ENCODE measurements at places on chromosomes 3 and 15.

DNA sequence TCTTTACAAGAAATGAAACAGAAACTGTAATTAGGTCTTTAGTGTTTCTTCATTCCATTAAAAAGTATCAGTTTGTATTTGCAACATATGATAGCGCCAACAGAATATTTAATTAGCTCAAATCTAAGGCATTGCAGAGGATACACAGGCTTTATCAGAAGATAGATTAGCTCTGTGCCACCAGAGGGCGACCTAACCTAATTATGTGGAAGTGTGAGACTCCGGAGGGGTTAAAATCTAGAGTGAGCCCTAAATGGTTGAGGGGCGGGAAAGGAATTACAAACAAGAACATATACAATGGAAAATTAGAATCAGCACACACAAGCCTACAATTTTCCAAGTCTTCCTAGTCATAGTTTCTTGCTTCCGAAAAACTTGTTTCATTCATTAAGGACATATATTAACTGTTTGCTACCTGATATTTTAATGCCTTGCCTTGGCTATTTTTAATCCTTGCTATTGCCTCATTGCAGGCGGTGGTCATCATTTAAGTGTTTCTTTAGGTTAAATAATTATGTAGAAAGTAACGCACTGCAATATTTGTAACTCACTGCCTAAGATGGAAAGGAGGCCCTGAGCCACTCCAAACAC lies 18.0 kb upstream of the RYR3 start:
- no peaks in the 10 kb centered on the region for H3K27me3 ChIP-seq
- H3K36me3 ChIP-seq = no peaks in the 10 kb centered on the region
- H3K4me1 ChIP-seq = no peaks in the 10 kb centered on the region
- no peak overlapping the region for H3K4me3 ChIP-seq
- DNase-seq = peak; percentile 87

DNA sequence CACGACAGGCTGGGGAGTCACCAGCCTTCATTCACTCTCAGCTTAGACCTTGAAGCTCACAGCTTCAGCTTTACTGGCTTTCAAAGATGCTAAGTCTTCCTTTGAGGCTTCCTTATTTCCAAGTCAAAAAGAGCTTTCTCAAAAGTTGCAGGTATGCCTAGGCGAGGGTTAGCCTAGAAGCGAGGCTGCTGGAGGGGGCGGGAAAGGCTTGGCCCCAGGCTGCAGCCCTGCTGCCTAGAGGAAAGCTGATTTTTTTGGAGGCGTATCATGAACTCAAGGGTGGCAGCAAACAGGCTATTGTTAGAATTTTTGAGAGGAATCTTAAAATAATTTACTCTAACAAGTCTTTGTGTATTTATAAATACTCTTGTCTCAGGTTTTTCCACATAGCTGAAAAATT lies 37.1 kb downstream of the MYO5C start:
- H3K27ac ChIP-seq = no peak overlapping the region
- no peaks in the 10 kb centered on the region for H3K27me3 ChIP-seq
- DNase-seq = no peak
- no peak overlapping the region for H3K4me3 ChIP-seq
- H3K36me3 ChIP-seq = no peaks in the 10 kb centered on the region
- peaks cover 12% of the 10 kb centered on the region for H3K4me1 ChIP-seq

DNA sequence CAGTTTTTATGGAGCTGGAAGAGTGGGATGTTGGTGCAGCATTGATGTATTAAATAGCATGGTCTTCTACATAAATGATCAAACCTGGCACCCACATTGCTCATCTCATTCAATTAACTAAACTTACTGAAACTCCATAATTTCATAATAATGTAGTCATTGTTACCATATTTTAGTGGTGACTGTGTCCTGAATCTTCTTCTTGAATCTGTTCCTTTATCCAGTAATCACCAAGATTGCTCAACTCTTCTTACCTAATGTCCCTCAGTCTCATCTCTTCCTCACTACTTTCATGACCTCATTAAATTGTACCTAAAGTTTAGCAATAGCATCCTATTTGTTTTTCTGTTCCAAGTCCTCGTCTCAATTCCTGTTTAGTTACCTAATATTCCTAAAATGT lies 69.8 kb downstream of the FGF7 start:
- no peaks in the 10 kb centered on the region for H3K4me1 ChIP-seq
- H3K27me3 ChIP-seq = no peaks in the 10 kb centered on the region
- no peaks in the 10 kb centered on the region for H3K36me3 ChIP-seq
- H3K27ac ChIP-seq = no peak overlapping the region

DNA sequence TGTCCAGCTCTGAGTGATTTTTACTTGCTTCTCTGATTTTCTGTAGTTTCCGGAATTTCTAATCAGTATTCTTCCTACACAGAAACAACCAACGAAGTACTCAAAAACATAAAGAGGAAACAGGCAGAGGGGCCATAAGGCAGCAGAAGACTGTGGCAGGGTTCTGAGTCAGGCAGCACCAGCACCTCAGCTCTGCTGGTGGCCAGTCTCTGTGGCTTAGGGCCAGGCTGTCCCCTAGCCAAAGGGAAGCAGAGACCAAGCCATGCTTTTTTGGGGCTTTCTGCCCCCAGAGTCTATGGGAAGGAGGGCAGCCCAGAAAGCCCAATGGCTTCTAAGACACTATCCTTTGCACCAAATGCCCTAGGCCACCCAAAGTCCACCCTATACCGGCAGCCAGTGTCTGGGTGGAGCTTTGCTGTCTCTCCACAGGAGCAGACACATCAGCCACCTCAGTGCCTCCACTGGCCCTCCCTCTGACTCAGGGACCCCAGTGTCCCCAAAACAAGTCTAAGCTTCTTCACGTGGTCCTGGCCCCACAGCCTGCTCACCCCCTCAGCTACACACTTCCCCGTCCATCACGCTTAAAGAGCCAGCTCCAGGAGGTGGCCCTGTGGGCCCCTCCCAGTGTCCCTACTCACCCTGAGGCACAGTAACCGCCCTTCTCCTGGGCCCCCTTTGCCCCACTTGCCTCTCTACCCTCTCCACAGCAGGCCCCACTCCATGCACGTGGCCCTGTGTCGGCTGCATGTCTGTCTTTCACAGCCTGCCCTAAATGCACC lies 46.2 kb downstream of the CCDC12 start:
- no peak overlapping the region for H3K4me3 ChIP-seq
- peak overlapping the region; percentile 83 for H3K27ac ChIP-seq
- peaks cover 74% of the 10 kb centered on the region for H3K4me1 ChIP-seq
- DNase-seq = peak; percentile 81
- peaks cover 4% of the 10 kb centered on the region for H3K36me3 ChIP-seq

GRCh38 chr3:44400771-44401170 lies 62.2 kb downstream of the TCAIM start:
- H3K27ac ChIP-seq = no peak overlapping the region
- no peaks in the 10 kb centered on the region for H3K4me1 ChIP-seq
- H3K4me3 ChIP-seq = no peak overlapping the region
- no peak for DNase-seq
- H3K27me3 ChIP-seq = no peaks in the 10 kb centered on the region
- no peaks in the 10 kb centered on the region for H3K36me3 ChIP-seq

GRCh38 chr3:51708216-51708845 lies 1.5 kb downstream of the GRM2 start:
- H3K27me3 ChIP-seq = no peaks in the 10 kb centered on the region
- no peak overlapping the region for H3K27ac ChIP-seq
- H3K4me1 ChIP-seq = no peaks in the 10 kb centered on the region

DNA sequence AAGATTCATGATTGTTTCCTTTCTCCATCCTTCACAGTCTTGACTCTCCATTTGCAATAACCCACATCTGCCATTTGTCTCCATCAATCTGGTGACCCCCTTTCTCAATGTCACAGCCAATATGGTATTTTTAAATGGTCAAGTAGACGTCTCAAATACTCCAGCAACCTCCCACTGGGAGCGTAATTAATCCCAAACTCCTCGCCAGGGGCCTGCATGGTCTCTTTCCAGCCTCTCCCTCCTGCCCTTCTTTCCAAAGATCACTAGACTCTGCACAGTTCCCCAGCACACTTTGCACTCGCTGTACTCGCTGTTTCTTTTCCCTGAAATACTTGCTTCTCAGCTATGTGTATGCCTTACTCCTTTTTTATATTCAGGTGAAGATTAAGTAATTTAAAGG lies 115.3 kb downstream of the PLCH1 start:
- H3K36me3 ChIP-seq = no peaks in the 10 kb centered on the region
- H3K4me1 ChIP-seq = no peaks in the 10 kb centered on the region
- DNase-seq = no peak

- DNase-seq = no peak
- no peaks in the 10 kb centered on the region for H3K27me3 ChIP-seq
- H3K27ac ChIP-seq = no peak overlapping the region
Observed at GRCh38 chr3:72352176-72352575, 496.1 kb downstream of the SHQ1 start.

DNA sequence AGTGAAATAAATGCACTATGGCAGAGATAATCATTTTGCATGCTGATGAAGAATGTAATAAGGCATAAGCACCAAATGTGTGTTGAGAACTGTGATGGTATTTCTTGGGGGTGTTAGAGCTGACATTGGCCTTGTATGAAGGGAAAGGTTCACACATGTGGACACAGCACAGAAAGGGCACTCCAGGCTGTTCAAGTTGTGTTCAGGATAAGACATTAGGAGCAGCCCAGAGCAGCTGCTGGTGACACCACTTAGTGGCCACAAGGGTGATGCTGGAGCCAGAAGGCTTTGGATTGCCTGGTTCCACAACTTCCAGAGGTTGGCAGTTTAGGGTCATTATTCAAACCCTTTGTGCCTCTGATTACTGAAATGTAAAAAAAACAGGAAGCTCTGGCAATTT lies 155.4 kb downstream of the GOLGA6L6 start:
- H3K27me3 ChIP-seq = no peaks in the 10 kb centered on the region
- H3K27ac ChIP-seq = no peak overlapping the region
- H3K4me1 ChIP-seq = no peaks in the 10 kb centered on the region
- H3K4me3 ChIP-seq = no peak overlapping the region

GRCh38 chr3:115448851-115449250 lies 174.5 kb upstream of the GAP43 start:
- no peak for DNase-seq
- no peaks in the 10 kb centered on the region for H3K4me1 ChIP-seq
- no peaks in the 10 kb centered on the region for H3K36me3 ChIP-seq
- no peak overlapping the region for H3K4me3 ChIP-seq
- H3K27me3 ChIP-seq = no peaks in the 10 kb centered on the region

Measured in kidney (tissue), 22 donors.